ENCODE measurements at places on chromosomes 3 and 15.

GRCh38 chr15:38692789-38693062 is 128.1 kb upstream of the RASGRP1 start:
- no peak for DNase-seq

DNA sequence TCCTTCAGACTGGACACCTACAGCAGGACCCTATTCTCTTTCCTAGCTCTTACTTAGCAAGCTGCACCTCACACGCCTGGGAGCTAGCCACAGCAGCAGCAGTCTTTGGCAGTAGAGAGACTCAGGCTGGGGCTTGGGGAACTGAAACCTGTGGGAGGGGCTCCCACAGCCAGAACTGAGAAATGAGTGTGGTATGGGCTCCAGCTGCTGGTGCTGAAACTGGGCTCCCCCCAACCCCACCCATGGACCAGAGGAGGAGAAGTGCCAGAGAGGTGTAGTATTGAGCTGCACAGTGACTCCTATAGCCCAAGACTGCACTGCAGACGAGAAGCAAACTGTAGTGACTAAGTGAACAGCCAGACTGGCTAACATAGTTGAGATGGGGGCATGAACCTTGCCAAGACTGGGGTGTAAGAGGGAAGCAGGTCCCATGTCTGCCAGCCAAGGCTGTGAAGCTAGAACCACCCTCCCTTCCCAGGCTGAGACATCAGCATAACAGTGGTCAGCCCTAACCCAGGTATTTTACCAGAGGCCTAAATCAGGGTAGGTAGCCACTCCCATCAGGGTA is 62.5 kb downstream of the MYO5A start:
- no peak for DNase-seq

DNA sequence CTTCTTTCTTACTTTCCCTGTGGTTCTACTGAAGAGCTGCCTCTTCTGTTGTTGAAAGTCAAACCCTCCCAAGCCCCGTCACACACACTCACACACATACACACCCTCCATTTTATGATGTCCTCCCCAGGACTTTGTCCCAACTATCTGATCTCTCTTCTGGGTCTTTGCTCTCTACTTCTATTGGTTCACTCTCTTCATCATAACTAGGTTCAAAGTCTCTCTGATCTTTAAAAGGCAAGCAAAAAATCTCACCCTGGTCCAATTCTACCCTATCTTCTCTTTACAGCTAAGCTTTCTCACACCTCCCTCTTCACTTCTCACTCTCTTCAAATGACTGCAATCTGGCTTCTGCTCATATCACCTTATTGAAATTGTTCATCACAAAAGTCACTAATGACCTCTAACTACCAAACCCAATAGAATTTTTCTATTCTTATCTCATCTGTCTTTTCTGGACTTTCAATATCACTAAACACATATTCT is 34.8 kb downstream of the LRRFIP2 start:
- DNase-seq = no peak

- no peak for DNase-seq
Measured at GRCh38 chr3:172931746-172932285, 181.3 kb downstream of the ECT2 start.

DNA sequence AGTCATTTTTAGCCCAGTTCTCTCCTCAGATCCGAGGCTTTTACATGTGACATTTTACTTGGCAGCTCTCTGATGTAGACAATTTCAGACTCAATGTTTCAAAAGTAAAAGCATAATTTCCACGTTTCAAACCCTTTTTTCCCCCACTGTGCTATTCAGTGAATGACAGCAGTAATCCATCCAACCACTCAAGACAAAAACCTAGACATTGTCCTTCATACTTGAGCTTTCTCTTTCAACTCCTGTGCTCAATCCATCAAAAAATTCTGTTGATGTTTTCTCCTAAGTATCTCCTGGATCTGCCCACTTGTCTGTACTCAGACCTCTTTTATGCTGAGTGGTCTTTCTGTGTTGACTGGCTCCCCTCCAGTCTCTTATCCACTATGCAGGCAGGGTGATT is 214.7 kb downstream of the CHL1 start:
- DNase-seq = no peak

DNA sequence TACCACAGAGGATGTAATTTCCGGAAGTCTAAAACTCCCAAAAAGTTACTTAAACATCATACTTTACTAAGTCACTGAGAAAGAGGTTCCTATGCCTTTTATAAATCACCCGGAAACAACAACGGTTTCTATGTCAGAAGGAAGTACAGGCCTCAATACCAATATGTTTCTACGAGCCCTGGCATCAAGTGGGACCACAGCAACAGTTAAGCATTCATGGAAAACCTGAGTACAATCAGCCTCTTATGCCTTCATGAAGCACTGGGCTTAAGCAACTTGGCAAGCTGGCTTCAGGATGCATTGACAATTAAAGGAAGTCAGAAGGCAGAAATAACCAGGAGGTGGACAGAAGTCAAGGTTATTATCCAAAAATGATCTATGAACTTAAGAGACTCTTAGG is 19.1 kb upstream of the B3GNT5 start:
- no peak for DNase-seq

- DNase-seq = no peak
Measured at GRCh38 chr3:102233881-102234280, 200.9 kb upstream of the ZPLD1 start.

GRCh38 chr3:17158941-17159682 is 274.4 kb downstream of the PLCL2 start:
- DNase-seq = no peak

GRCh38 chr15:39698444-39699390 is 83.9 kb downstream of the FSIP1 start:
- DNase-seq = no peak

DNA sequence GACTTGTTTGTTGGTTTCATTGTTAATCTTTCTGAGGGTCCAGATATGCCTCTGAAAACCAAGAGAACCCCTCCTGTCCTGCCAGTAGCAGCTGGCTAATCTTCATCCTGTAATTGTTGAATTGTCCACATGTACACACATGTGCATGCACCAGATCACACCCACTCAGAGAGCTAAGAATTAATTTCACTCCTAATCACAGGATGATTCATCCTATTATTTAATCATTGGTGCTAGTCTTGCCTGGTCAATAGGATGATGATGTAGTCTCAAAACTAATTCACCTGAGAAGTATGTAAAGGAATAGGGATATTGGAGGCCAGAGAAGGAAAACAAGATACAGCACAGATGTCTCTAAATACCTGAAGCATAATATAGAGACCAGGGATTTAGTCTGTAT is 7.8 kb upstream of the AHSG start:
- no peak for DNase-seq

DNA sequence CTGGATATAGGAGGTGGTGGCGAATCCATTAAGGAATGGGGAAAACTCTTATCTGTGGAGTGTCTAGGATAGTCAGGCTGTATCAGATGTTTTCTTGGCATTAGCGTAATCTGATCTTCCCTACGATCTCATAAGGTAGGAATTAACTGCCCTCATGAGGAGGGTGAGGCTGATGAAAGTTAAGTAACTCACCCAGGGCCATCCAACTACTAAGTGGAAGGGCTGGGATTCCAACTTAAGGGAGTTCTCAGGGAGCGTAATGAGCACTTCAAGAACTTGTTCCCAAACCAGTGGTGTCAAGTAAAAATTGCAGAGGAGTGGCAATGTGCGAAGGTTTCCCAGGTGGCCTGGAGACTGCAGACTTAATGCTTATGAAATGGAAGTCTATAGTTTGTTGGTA is 55.9 kb upstream of the OSBPL11 start:
- DNase-seq = peak; percentile 34

DNA sequence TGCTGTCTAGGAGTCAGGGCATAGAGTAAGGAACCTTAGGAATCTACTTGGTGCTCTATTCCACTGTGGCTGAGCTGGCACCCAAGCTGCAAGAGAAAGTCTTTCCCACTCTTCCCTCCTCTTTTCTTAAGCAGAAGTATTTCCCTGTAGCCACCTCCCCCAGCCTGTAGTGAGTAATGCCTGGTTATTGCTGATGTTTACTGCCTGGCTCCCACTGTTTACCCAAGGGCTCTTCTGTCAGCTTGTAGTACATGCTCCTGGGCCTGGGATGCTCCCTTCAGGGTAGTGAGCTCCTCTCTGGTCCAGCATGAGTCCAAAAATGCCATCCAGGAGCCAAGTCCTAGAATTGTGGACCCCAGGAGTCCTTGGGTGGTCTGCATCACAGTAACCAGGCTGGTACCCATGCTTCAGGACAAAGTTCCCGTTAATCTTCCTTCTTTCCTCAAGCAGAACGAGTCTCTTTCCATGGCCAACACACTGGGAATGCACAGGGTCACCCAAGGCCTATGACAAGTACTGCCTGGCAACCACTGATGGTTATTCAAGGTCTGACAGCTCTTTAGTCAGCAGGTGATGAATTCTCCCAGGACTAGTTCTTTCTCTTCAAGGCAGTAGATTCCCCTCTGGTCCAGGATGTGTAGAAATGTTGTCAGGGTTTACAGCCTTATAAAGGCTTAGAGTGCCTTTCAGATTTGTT is 17.6 kb downstream of the GALK2 start:
- DNase-seq = no peak

GRCh38 chr15:93708724-93709445 is 522.5 kb upstream of the MCTP2 start:
- DNase-seq = no peak

DNA sequence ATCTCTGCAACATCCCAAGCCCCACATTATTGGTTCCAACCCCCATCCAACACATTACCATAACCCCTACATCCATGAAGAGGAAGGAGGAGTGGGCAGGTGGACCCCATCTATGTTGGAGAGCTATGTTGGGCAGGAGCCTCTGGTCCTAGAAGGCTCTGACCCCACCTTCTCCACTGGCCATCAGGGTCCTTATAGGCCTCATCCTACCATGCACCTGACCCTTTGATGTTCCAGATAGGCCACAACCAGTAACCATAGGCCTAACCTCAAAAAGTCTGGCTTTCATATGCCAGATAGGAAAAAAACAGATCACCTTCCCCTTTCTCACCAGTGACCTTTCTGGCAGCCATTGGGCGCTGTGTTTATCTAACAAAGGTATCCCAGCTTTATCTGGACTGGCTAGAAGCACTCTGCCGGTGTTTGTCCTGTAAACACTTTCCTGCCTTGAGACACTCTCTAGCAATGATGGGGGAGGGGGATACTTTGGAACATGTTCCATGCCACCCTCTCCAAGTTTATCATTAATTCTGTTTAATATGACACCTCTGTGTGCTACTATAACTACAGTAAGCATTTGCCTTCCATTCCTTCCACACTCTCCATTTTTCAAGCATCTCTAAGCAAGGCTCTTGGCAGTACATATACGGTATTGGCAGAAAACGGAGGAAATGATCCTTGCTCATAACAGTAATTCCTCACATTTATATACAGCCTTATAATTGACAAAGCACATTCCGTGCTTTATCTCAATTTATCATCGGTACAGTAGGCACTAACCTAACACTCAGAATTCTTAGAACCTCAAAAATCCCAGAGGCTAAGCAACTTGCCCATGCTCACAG is 377.1 kb downstream of the VPS13C start:
- no peak for DNase-seq

DNA sequence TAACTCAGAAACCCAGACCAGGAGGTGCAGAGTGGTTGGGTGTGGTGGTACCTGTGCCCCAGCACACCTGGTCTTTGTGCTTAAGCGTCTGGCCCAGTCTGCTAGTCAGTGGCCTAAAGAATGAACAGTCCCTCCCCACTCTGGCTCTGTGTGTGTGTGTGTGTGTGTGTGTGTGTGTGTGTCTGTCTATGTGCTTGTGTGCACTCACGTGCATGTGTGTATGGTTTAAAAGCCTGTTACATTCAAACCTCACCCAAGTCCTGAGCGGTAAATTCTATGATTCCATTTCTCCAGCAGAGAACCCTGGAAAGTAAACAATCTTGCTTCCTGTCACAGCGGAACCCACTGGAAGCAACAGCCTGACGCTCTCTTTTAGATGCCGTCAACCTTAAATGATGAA is 34.2 kb downstream of the EDEM1 start:
- DNase-seq = no peak

- DNase-seq = no peak
Measured at GRCh38 chr3:58835086-58835485, 168.5 kb upstream of the FAM3D start.

- peak; percentile 17 for DNase-seq
Measured at GRCh38 chr3:49638445-49638844, 35.7 kb upstream of the APEH start.

GRCh38 chr15:75727851-75728715 is 15.4 kb upstream of the CSPG4 start:
- DNase-seq = peak; percentile 43

GRCh38 chr3:97552186-97552585 is 212.4 kb upstream of the ARL6 start:
- no peak for DNase-seq

GRCh38 chr3:33433843-33434242 is 6.4 kb downstream of the UBP1 start:
- no peak for DNase-seq

DNA sequence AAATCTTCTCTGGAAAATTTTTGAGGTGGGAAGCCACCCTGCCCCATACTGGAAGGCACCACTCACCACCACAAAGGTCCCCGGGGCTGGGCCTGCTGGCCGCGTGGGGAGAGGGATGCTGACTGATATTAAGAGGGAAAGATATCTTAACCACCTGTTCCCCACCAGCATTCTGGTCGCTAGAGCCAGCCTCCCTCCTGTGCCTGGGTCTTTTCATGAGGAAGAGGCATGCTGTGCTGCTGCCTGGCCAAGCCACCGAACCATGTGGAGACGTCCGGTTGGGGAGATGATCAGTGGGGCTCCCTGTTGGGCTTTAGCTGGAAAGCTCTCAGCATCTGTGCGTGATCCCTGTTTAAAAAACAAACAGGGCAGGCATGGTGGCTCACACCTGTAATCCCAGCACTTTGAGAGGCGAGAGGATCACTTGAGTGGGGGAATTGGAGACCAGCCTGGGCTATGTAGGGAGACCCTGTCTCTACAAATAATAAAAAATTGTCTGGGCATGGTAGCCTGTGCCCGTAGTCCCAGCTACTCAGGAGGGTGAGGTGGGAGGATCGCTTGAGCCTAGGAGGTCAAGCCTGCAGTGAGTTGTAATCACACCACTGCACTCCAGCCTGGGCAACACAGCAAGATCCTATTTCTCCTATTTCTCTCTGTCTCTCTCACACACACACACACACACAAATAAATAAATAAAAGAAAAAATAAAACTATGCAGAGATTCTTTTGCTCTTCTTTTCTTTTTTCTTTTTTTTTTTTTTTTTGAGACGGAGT is 1.0 kb downstream of the KLHL18 start:
- DNase-seq = peak; percentile 3

DNA sequence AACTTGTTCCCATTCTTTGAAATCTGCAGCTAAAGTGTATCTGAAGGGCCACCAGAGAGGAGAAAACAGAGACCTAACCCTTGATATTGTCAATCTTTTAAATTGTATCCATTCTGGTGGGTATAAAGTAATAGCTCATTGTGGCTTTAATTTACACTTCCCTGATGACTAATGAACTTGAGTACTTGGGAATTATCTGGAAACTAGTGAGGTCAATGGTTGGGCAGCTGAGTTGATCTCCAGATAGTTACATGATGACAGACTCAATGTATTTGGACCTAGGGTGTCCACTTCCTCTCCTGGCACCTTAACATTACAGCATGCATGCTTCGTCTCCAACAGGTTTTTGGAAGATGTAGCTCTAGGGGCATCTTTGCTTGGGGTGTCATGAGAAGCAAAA is 195.2 kb downstream of the PDCD6IP start:
- no peak for DNase-seq

Measured in SW480 (cell line).